ENCODE measurements at places on chromosomes 12 and 14.

DNA sequence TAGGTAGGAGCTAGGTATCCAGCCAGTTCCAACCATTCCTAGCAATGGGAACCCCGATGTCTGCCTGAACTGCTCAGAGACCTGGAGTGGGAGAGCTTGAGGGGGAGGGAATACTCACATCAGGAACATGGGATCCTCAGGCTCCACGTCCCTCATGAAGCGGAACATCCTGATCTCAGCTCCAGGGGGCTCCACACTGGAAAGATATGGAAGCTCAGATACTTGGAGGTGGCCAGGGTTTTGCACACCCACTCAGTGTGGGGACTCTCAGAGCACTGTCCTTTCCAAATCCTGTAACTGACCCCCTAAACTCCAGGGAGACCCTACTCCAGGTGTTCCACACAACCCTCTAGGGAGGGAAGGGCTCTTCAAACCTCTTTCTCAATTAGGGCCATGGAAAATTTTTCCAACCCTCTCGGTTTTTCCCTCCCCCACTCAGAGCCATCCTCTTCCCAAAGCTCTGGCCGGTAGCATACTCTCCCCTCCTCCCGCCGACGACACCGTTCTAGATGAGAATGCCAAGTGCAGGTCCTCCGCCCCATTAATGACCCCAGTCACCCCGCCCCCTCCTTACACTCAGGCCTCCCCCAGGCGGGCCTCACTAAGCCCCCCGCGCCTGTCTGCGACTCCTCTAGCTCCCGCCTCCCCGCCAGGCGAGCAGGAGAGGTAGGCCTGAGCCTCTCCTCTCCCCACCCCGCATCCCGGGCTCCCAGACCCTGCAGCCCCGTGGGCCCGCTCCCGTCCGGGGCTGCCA is 597 bp downstream of the MLF2 start:
- DNase-seq = peak; percentile 68

GRCh38 chr14:88856786-88857366 is 32.4 kb downstream of the TTC8 start:
- DNase-seq = no peak

DNA sequence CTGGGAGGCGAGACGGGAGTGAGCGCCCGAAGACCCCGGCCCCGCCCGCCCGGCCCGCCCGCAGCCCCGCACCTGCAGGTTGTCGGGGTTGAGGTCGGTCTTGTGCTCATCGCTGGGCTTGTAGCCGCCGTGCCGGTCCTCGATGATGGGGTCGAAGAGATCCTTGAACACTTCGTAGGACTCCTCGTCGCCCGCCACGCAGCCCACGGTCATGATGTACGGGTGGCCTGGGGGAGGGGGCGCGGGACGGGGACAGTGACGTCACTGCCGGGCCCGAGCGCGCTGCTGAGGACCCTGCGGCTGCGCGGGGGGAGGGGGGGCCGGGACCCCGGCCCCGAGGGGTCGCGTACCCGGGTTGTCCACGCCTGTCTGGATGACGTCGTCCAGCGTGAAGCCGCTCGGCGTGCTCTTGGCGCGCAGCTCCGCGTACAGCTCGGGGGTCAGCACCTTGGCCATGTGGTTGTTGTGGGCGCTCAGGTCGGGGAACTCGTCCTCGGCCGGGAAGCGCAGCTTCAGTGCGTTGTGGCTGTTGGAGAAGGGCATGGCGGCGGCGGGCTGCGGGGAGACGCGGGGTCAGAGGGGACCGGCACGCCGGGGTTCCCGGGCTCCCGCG is 573 bp downstream of the CKB start:
- DNase-seq = no peak

DNA sequence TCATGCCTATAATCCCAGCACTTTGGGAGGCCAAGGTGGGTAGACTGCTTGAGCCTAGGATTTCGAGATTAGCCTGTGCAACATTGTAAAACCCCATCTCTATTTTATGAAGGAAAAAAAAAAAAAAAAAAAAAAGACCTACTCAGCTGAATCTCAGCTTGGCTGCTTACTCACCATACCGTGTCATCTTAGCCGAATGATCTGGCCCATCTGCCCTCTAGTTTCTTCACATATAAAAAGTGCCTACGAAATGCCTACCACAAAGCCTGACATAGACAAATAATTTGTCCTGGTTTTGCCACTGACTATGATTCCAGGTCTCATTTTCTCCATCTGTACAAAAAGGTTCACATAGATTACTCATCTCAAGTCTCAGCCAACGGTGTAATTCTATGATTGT is 10.1 kb downstream of the DIABLO start:
- no peak for DNase-seq

- no peak for DNase-seq
These were observed 229.6 kb upstream of the DIO3 start for GRCh38 chr14:101331661-101332169.

Measured in H9 (cell line).